ENCODE measurements at places on chromosomes 3 and 15. TPM values are rescaled to one million over a fixed set of nuclear protein-coding genes. Genes with fewer than 3 reads are reported as not detected.
A peak's percentile ranks its signal among the peaks of the same experiment; 100 is the strongest.

MAGEL2 gene
- not detected for total RNA-seq

DNA sequence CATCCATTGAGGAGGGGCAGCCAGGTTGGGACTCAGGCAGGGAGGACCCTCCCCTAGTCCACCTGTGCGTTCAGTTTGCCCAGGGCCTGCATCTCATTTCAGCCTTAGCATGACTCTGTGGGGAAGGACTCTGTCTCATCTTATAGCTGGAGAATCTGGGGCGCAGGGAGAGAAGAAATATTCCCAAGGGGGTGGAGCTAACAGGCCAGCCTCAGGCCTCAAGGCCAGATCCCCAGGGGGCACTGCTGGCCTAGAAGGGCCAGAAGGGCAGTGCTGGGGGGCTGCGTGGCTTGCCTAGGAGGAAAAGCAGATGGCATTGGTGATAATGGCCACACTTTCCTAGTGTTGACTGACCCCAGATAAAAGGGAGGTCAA is 10.9 kb downstream of the AMOTL2 start:
- peak; percentile 29 for DNase-seq

GRCh38 chr3:152339881-152340505 is 71.3 kb downstream of the MBNL1 start:
- no peak for DNase-seq

DNA sequence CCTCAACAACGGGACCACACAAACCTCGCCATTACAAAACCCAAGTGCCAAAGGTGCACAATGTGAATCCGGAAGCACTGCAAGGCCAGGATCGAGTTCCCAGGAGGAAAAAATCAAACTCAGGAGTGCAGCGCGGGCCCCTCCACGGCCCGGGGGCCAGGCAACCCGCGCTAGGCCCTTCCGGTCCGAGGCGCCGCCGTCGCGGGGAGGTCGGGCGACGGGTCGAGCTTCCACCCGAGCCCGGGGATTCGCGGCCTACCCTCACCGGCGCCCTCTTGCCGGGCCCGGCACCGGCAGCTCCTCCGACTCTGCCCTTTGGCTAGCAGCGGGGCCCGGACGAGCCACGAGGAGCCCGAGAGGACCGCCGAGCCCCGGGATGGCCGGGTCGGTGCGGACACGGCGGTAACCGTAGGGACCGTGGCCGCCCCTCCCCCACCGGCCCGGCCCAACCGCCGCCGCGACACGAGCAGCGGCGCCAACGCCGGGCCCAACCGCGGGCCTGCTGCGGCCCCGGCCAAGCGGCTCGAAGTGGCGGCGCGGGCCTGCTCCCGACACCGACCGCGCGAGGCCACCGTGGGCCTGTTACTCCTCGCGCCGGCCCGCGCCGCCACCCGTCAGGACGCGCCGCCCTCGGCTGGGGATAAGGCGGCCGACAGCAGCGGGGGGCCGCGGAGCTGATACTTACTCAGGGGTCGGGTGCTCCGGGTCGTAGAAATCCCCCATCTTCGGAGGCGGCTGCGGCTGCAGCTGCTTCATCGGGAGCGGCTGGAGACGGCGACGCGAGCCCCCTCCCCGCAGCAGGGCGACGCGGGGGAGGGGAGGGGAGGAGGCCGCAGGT is 525 bp downstream of the SETD2 start:
- DNase-seq: peak; percentile 6

ZBBX gene
- not detected for total RNA-seq

DNA sequence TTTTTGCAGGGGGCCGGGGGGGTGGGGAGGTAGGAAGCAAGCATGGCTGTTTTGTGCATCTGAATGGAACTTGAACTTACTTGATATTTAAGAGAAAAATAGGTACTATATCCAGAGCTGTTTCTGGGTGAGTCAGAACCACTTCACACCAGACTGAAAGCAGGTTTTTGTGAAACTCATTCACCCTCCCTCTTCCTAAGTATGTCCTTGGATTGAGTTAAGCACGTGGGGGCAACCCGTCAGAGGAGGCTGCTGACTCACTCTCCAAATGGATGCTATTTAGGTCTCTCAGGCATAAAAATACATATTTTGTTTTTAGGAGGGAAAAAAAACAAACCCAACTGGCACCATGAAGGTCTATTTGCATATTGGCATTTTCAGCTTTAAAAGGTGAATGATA is 270.3 kb downstream of the RYR3 start:
- peak; percentile 39 for DNase-seq

- DNase-seq: no peak
Observed at GRCh38 chr3:115663414-115663813, 40.1 kb downstream of the GAP43 start.

PYGO1 gene
- 10.9 TPM for total RNA-seq

DNA sequence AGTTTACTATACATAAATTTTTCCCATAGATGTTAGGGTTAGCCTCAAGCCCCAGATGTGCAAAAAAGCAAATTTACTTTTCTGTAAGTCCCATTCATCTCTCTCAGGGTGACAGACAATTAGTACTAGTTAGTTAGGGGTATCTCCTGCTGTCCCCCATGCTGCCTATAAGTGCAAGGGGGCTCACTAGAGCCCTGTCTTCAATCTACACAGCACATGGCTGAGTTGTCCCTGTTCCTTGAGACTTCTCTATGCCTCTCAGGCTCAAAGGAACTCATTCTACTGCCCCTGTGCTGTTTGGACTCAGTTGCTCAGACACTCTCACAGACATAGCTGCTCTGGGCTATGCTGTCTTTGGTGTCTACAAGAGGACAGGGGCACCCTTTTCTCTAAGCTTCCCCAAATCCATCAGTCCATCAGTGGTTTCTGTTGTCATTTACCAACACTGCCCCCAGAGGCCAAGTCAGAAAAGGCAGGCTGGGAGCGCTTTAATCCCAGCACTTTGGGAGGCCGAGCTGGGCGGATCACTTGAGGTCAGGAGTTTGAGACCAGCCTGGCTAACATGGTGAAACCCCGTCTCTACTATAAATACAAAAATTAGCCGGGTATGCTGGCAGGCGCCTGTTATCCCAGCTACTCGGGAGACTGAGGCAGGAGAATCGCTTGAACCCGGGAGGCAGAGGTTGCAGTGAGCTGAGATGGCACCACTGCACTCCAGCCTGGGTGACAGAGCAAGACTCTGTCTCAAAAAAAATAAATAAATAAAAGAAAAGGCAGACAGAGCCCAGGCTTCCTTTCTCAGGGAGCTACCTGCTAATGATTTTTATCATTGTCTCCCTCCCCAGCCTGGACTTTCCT is 31.4 kb upstream of the PRTG start:
- DNase-seq: peak; percentile 4

GRCh38 chr3:134320749-134321148 is 53.5 kb downstream of the AMOTL2 start:
- DNase-seq: no peak

ABI3BP gene
- 10.1 TPM for total RNA-seq

GOLGA8F gene
- not detected for total RNA-seq

- no peak for DNase-seq
Observed at GRCh38 chr3:142218703-142219102, 6.7 kb downstream of the GK5 start.

DNA sequence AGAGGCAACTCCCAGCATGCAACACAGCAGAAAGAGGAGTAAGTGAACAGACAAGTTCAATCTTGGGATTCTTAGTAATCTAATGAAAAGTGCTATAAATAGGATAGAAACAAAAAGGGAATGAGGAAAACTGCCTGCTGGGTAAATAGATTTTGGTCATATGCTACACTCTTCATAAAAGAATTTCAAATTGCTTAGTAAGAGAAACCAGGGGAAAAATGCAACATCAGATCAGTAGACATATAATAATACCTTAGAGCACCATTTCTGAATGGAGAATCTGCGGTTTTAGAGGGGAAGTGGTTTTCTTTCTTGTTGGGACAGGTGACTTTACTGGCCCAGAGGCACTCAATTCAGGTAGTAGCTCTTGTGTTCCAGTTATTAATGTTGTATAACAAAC is 13.4 kb upstream of the TBC1D5 start:
- no peak for DNase-seq

PPCDC gene
- total RNA-seq: 10.1 TPM

GRCh38 chr3:193974191-193974652 is 161.7 kb upstream of the HES1 start:
- peak; percentile 40 for DNase-seq

GRCh38 chr15:63699101-63699785 is 102.1 kb downstream of the FBXL22 start:
- no peak for DNase-seq

GRCh38 chr15:45704329-45705249 is 69.8 kb downstream of the SQOR start:
- peak; percentile 46 for DNase-seq

- no peak for DNase-seq
Observed at GRCh38 chr15:45409596-45409995, 31.3 kb upstream of the GATM start.

TERC gene
- total RNA-seq: 15.3 TPM

Data from HFFc6 (cell line).